ENCODE measurements at places on chromosomes 2 and 18.

DNA sequence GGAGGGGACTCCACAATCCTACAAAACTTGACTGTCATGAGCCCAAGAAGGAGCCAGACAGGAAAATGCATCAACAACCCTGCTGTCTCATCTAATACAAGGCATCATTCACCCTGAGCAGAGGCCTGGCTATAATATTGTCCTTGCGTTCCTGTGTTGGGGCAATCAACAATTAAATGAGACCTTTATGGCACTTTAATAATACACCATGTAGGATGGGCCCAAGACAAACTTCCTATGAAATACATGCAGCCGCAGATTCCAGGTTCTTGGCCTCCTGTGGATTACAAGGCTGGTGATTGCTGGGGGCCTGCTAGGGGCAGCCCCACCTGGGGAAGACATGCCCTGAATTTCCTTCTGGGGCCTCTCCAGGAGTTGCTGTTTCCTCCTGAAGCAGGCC is 82.8 kb upstream of the PPP1CB start:
- DNase-seq, result no peak

GRCh38 chr2:177520324-177520723 is 127.8 kb downstream of the AGPS start:
- no peak for DNase-seq

DNA sequence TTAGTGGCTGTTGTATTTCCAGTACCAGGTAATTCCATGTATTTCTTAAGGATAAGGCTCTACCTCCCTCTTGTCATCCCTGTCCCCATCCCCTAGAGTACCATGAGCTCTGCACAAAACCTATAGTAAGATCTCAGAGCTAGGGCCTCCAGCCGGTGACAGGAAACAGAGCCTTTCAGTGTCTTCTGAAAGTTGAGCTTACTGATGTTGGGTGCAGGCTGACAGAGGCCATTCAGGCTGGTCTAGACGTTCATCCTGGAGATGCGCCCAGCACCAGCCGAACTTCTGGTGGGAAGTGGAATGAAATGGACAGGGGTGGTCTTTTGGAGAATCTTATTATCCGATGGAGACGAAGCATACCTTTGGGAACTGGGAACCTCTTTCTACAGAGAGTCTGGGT is 16.7 kb upstream of the LYPD6B start:
- no peak for DNase-seq

DNA sequence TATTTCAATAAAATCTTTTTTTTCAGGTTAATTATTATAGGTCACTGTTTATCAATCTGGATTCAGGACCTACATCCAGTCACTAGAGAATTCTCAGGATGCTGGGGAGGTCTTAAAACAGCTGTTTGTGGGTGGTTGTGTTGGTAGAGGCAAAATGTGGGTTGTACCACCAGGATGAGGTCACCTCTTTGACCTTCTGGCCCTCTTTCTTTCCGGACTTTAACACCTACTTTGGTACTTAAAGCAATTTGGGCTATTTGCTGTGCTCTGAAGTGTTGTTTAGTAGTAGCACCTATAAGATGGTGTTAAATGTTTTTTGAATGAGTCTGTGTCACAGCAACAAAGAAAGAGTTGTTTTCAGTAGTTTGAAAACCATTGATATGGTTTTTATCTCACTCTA is 14.6 kb downstream of the EML4 start:
- DNase-seq, result no peak

- no peak for DNase-seq
Observed at GRCh38 chr2:175435012-175435411, 253.5 kb upstream of the ATP5MC3 start.

- no peak for DNase-seq
Observed at GRCh38 chr2:27296481-27296880, 11.8 kb downstream of the UCN start.

GRCh38 chr2:120642646-120643045 is 93.0 kb upstream of the GLI2 start:
- no peak for DNase-seq

DNA sequence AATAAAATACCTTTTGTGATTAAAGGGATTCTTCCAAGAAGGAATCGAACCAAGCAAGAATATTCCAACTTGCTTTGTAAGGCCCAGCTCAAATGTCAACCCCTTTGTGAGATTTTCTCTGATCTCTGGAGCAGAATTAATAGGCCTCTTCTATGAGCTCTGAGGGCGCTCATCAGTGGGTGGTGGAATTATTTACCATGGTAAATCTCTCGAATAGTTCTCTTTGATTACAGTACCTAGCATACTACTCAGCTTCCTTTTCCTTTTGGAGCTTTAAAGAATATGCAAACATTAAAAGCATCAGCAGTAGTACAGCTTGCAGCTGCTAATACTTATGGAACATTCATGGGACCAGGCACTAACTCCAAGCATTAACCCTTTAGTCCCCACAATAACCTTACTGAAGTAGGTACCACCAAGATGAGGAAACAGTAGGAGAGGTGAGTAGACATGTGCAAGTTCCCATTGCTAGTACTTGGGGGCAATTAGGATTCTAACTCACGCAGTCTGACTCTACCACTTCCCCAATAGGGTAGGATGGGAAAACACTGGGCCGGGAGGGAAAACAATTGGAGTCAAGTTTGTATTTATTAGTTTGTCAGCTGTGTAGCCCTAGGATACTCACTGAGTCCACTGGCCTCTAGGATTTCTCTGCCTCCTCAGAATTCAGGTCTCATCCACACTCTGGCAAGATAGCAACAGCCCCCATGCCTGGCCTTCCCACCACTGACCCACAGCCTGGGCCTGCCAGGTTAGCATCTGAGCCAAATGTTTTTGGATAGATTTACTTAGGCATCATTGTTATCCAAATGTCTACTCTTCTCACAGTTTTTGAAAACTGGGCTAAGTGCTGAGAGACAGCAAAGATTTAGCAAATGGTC is 21.7 kb downstream of the ADD2 start:
- no peak for DNase-seq

DNA sequence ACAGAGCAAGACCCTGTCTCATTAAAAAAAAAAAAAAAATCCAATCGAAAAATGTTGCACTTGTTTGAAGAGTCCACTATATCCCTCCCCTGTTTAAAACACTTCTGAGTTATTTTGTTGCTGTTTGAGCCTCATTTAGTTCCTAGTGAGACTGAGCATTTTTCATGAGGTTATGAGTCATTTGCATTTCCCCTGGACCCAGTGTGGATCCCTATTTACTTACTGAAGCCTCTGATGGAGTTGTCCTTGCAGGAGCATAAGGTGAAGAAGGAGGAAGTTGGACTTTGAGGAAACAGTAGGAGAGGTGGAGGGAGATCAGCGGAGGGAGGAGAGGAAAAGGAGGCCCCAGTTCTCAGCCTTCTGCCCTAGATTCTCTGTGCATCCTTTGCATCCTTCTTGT is 5.1 kb downstream of the CXCR1 start:
- DNase-seq, result no peak

- DNase-seq, result no peak
Observed at GRCh38 chr2:36425608-36426355, 70.2 kb downstream of the CRIM1 start.

GRCh38 chr2:8312861-8313830 is 368.7 kb upstream of the ID2 start:
- DNase-seq, result no peak

- DNase-seq, result no peak
Observed at GRCh38 chr2:23478933-23479683, 94.1 kb downstream of the KLHL29 start.

- DNase-seq, result no peak
Observed at GRCh38 chr2:29920631-29921559, 491 bp downstream of the ALK start.

DNA sequence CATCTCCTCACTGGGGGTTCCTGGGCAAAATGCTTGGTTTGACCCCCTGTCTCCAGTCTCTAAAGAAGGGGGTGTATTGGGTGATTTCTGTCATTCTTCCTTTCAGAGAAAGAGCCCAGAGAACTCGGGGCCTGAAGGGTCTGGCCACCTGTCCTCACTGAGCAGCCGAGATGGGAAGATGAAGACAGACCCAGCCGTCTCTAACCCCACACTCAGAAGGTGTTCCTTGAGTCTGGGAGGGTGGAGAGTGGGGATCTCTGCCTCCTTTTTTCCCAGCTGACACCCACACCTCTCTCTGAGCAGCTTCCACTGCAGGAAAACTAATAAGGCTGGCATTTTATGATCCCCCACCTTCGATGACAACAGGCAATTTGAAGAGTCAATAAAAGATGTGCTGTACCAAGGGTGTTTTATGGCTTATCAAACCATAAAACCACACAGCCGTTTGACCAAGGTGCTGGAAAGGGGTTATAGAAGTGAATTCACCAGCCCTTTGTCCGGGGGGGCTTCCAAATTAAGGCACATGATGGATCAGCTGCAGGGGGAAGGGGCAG is 213.8 kb downstream of the SMAD2 start:
- DNase-seq, result no peak

GRCh38 chr2:64606479-64607363 is 47.0 kb downstream of the SERTAD2 start:
- DNase-seq, result peak; percentile 91

GRCh38 chr2:109455731-109456691 is 157.8 kb downstream of the SEPTIN10 start:
- no peak for DNase-seq

- DNase-seq, result no peak
Observed at GRCh38 chr2:200786423-200786822, 25.3 kb upstream of the BZW1 start.

Data from CD4-positive, alpha-beta T cell (primary cell).